ENCODE measurements at places on chromosomes 7 and 10.

- H3K36me3 ChIP-seq = no peaks in the 10 kb centered on the region
- no peak overlapping the region for H3K27ac ChIP-seq
- no peaks in the 10 kb centered on the region for H3K4me1 ChIP-seq
- no peak for DNase-seq
Observed at GRCh38 chr7:45606050-45606449, 31.9 kb downstream of the ADCY1 start.

DNA sequence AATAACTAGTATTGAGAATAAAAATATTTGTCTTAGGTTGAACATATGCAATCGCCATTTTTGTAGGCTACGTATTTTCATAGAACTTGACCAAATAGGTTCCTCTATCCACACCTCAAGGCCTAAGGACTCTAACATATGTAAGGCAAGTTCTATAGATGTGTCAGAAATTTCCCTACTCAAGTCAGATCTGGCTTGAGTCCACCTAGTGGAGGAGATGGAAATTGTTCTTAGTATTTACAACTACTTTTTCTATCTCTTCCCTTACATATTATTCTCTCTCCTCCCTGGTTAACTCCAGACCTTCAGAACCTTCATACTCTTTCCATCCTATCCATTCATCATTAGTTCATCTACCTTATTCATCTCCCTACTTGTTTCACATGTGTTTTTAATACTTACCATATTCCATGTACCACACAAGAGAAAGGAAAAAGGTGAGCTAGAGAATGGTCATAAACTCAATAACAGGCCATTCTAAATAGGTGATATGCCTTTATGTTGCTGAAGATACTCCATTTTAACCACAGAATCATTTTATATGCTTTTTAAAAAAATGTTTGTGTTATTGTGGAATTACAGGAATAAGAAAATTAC, 174.5 kb upstream of the HDAC9 start:
- peak; percentile 82 for DNase-seq
- no peaks in the 10 kb centered on the region for H3K4me1 ChIP-seq
- no peak overlapping the region for H3K4me3 ChIP-seq
- H3K36me3 ChIP-seq = no peaks in the 10 kb centered on the region
- no peak overlapping the region for H3K27ac ChIP-seq

- H3K27ac ChIP-seq = no peak overlapping the region
- H3K36me3 ChIP-seq = no peaks in the 10 kb centered on the region
- peaks cover 2% of the 10 kb centered on the region for H3K4me1 ChIP-seq
- H3K4me3 ChIP-seq = no peak overlapping the region
- no peaks in the 10 kb centered on the region for H3K27me3 ChIP-seq
Observed at GRCh38 chr10:6347391-6347951, 144.7 kb downstream of the PFKFB3 start.

- H3K36me3 ChIP-seq = no peaks in the 10 kb centered on the region
- H3K27ac ChIP-seq = no peak overlapping the region
- H3K4me3 ChIP-seq = no peak overlapping the region
- no peak for DNase-seq
- no peaks in the 10 kb centered on the region for H3K4me1 ChIP-seq
Observed at GRCh38 chr10:60728056-60728455, 50.2 kb upstream of the CDK1 start.

DNA sequence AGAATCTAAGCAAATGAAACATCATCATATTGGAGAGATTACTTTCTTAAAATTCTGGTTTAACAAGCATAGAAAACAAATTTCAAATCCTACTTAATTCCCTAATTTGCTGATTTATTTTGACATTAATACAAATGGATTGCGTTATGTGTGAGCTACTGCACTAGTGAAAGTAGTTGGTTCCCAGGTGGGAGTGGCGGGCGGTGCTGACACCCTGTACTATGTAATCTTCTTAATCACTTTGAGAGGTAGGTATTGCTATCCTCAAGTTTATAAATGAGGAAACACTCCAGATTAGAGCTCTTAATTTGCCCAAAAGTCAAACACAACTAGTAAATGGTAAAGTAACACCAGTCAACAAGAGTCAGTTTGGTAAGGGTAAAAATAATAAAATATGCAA, 131.1 kb downstream of the ELAPOR2 start:
- no peak overlapping the region for H3K27ac ChIP-seq
- H3K27me3 ChIP-seq = no peaks in the 10 kb centered on the region
- no peaks in the 10 kb centered on the region for H3K4me1 ChIP-seq
- no peak overlapping the region for H3K4me3 ChIP-seq

DNA sequence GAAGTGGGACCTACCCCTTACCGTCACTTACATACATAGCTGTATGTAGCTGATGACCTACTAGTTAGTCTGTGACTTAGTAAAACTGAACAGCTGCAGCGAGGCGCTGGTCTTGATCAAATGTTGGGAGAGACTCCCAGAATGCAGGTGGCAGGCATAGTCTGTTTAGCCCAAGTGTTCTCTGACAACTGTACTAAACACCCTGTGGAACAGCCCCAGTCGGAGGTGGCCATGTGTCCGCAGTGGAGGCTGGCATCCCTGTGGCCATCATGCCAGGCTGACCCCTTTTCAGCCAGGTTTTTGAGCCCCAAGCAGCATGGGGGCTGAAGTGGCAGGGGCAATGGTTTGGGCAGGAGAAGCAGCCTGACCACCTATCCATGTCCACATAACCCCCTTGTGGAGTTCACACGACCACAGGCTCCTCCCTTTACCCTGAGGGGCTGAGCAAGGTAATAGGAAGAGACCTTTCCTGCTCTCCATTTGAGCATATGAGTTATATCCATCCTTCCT, 7.2 kb downstream of the ADCY1 start:
- no peak overlapping the region for H3K4me3 ChIP-seq
- no peaks in the 10 kb centered on the region for H3K36me3 ChIP-seq
- no peak overlapping the region for H3K27ac ChIP-seq
- no peak for DNase-seq

DNA sequence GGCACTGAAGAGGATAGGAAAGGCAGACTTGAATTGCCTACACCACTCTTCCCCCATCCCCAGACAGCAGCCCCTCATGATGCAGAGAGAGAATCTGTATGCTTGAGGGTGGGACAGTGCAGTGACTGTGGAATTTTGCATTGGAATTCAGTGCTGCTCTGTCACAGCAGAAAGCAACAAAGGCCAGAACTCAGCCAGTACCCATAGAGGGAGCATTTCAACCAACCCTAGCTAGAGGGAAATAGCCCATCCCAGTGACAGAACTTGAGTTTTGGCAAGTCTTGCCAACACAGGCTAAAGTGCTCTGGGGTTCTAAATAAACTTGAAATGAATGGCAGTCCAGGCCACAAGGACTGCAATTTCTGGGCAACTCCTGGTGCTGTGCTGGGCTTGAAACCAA, 80.4 kb downstream of the TES start:
- no peak overlapping the region for H3K27ac ChIP-seq
- H3K36me3 ChIP-seq = no peaks in the 10 kb centered on the region
- H3K4me3 ChIP-seq = no peak overlapping the region
- DNase-seq = peak; percentile 10
- H3K4me1 ChIP-seq = no peaks in the 10 kb centered on the region
- H3K27me3 ChIP-seq = no peaks in the 10 kb centered on the region

- no peak for DNase-seq
- peaks cover 2% of the 10 kb centered on the region for H3K4me1 ChIP-seq
- no peaks in the 10 kb centered on the region for H3K36me3 ChIP-seq
Observed at GRCh38 chr7:117085769-117086463, 132.6 kb downstream of the ST7 start.

GRCh38 chr7:107002126-107002525, 42.4 kb upstream of the PRKAR2B start:
- H3K36me3 ChIP-seq = no peaks in the 10 kb centered on the region
- no peaks in the 10 kb centered on the region for H3K27me3 ChIP-seq
- DNase-seq = no peak
- H3K4me3 ChIP-seq = no peak overlapping the region
- no peak overlapping the region for H3K27ac ChIP-seq

- H3K4me3 ChIP-seq = peak overlapping the region; percentile 28
- H3K27ac ChIP-seq = no peak overlapping the region
- no peaks in the 10 kb centered on the region for H3K36me3 ChIP-seq
- H3K4me1 ChIP-seq = peaks cover 21% of the 10 kb centered on the region
Observed at GRCh38 chr10:78304091-78305045, 270.7 kb downstream of the RPS24 start.

GRCh38 chr7:36487756-36488336, 98.2 kb downstream of the ANLN start:
- DNase-seq = peak; percentile 74
- no peak overlapping the region for H3K4me3 ChIP-seq
- H3K36me3 ChIP-seq = no peaks in the 10 kb centered on the region
- no peaks in the 10 kb centered on the region for H3K4me1 ChIP-seq

GRCh38 chr7:96686305-96686704, 23.3 kb downstream of the SEM1 start:
- no peak overlapping the region for H3K27ac ChIP-seq
- H3K4me1 ChIP-seq = no peaks in the 10 kb centered on the region
- no peaks in the 10 kb centered on the region for H3K36me3 ChIP-seq
- DNase-seq = no peak
- no peak overlapping the region for H3K4me3 ChIP-seq

DNA sequence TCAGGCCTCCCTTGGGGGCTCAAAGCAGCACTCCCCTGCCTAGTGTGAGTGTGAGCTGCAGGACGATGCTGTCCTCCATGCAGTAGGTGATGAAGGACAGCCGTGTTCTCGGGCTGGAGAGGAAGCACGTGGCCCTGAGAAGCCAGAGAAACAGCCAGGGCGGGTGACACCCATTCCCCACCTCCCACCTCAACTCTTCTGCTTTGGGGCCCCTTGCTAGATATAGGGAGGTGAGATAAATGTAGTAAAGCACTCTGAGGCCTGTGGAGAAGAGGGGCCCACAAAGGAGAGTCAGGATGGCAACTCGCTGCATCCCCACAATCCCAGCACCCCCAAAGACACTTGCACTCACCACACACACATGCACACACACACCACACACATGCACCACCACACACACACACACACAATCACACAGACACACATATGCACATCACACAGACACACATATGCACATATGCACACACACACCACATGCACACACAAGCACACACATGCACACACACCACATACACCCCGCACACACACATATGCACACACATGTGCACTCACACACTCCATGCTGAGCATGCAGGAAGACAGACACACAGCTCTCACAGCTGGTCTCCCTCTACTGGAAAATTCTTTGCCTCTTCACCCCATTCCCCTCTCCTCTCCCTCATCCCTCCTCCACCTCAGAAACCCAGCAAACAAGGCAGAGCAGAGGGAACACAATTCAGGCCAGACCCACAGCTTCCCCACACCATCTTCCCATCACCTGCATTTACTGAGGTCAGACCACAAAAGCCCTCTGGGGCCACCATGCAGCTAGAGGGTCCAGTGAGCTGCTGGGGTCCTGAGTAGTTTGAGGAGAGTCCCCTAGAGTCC, 30.5 kb downstream of the ANXA8 start:
- peaks cover 2% of the 10 kb centered on the region for H3K4me1 ChIP-seq
- no peak overlapping the region for H3K27ac ChIP-seq
- H3K27me3 ChIP-seq = no peaks in the 10 kb centered on the region
- H3K4me3 ChIP-seq = peak overlapping the region; percentile 37
- no peaks in the 10 kb centered on the region for H3K36me3 ChIP-seq
- no peak for DNase-seq

DNA sequence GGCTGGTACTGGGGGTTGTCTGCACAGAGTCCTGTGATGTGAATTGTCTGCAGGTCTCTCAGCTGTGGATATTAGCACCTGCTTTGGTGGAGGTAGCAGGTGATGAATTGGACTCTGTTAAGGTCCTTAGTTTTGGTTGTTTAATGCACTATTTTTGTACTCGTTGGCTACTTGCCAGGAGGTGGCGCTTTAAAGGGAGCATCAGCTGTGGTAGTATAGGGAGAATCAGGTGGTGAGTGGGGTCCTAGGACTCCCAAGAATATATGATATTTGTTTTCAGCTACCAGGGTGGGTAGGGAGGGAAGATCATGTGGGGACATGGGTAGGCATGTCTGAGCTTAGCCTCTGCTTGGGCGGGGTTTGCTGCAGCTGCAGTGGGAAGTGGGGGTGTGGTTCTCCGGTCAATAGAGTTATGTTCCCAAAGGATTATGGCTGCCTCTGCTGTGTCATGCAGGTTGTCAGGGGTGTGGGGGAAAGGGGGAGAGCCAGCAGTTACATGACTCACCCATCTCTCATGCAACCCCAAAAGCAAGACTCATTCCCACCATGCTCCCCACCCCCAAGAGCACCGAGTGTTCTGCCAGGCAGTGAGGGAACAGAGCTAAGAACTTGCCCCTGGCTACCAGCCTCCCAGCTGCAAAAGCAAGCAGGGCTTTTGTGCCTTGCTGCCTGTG, 53.7 kb upstream of the ZNF273 start:
- H3K4me3 ChIP-seq = no peak overlapping the region
- DNase-seq = no peak
- no peaks in the 10 kb centered on the region for H3K4me1 ChIP-seq

DNA sequence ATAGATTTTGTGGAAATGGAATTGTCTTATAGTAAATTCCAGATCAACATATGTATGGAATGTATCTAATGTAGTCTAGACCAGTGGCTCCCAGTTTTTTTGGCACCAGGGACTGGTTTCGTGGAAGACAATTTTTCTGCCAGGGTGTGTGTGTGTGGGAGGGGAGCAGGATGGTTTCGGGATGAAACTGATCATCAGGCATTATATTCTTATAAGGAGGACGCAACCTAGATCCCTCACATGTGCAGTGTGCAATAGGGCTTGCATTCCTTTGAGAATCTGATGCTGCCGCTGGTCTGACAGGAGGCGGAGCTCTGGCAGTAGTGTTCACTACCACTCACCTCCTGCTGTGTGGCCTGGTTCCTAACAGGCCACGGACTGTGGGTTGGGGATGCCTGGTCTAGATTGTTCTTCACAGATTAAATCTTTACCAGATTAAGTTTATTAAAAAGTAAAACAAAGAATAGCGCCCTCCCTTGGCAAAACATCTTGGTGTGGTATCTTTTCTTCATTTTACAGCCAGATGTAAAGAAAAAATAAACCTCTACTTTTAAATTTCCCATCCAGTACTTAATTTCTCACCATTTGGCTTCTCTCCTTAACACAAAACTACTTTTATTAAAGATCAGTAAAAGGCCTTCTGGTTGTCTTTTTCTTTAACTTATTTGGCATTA, 48.4 kb downstream of the SEPTIN7 start:
- peak; percentile 30 for DNase-seq
- no peak overlapping the region for H3K27ac ChIP-seq
- H3K4me3 ChIP-seq = no peak overlapping the region
- peaks cover 3% of the 10 kb centered on the region for H3K4me1 ChIP-seq
- H3K36me3 ChIP-seq = peaks cover 12% of the 10 kb centered on the region

GRCh38 chr7:50310361-50310760, 5.8 kb downstream of the IKZF1 start:
- no peaks in the 10 kb centered on the region for H3K36me3 ChIP-seq
- no peak overlapping the region for H3K4me3 ChIP-seq
- H3K27me3 ChIP-seq = peaks cover 3% of the 10 kb centered on the region
- DNase-seq = no peak

DNA sequence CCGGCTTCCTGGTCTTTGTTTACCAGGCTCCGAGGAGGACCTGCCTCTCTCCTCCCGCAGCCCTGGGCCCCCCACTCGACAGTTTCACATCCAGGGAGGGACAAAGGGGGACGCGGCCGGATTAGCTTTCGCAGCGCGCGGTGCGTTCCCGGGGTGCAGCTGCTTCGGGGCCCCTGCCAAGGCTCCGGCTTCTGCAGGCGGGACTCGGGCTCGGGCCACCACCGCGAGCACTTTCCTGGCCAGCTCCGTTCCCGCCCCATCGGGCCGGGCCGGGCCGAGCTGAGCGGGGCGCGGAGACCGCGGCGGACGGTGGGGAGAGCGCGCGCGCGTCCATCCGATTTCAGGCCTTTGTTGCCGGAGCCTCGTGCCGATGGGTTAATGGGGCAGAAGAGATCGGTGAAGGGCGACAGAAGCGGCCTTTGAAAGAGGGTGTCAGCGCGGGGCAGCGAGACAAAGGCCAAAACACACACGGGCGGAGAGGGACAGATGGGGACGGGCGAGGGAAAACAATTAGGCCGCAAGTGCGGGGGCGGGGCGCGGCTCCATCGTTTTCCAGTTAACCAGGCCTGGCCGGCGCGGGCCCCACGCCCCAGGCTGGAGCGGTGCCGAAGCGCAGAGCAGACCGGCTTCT, 8.5 kb upstream of the UNCX start:
- H3K36me3 ChIP-seq = no peaks in the 10 kb centered on the region
- peaks cover 67% of the 10 kb centered on the region for H3K27me3 ChIP-seq
